ENCODE measurements at places on chromosomes 3 and 15.

GRCh38 chr3:57281715-57282114, 10.8 kb downstream of the ASB14 start:
- no peak for DNase-seq

- no peak for DNase-seq
These were observed 24.9 kb downstream of the GYG1 start for GRCh38 chr3:149016242-149016641.

DNA sequence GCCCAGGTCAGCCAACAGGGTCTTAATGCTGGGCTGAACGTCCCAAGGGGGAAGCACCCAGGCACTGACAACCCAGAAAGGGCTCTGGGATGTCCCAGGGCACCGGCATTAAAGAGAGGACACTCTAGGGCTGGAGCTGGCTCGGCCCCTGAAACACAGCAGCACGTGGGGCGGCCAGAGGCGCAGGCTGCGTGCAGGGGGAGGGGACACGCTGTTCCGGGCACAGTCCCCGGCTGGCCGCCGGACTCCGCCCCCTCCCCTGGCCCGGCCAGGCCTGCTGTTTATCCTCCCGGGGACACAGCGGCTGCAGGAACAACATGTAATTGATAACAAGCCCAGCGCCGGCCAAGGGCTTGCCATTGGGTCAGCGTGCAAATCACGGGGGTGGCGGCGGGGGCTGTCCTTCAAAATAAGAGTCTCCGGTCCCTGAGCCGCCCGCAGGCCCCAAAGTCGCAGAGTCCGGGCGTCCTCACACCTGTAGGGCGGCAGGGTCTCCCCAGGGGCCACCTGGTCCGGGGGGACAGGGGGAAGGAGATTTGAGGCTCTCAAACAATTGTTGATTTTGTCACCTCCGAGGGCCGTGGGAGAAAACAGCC, 1.3 kb downstream of the KLF15 start:
- DNase-seq, result no peak

DNA sequence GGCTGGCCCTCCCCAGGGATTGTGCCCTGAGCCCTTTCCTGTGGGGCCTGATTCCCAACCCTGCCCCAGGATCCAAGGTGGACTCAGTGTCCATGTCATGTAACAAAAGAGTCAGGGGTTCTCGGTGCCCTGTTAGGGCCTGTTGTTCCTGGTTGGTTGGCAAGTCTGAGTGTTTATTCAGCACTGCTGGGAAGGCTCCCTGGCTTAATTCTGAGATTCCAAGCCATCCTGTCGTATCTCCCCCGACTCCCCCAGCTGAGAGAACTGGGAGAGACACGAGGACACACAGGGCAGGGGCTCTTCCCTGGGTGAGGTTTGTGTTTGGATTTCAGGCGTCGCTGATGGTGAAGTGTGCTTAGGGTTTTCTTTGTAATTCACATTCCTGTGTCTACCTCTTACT, 78.3 kb downstream of the EEFSEC start:
- DNase-seq, result no peak

DNA sequence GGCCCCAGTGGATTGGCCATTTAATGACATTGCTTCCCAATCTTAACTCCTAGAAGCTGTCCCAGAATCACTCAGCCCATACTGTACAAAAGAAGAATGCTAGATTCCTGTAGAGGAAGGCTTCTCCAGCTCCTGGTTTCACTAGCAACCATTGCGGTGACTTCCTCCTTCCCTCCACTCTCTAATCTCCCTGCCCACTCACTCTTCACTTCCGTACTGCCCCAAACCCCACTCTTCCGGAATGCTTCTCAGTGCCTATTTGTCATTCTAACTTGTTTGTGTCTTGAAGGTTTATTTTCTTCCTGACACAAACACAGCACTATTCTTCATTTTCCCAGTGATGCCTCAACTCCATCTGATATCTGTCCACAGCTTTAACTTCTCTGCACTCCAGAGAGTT, 97.1 kb upstream of the SPATA16 start:
- DNase-seq, result no peak

Measured in activated T-cell treated with anti-CD3 and anti-CD28 coated beads, Interleukin-2, amount 50 U/mL, for 4 hours (primary cell).